Stimulated activated CD4-positive, alpha-beta T cell treated with anti-CD3 and anti-CD28 coated beads, Interleukin-1b, Interleukin-23, amount 100 ng/mL, for 1 hour (primary cell): ENCODE measurements at places on chromosomes 3 and 15.

GRCh38 chr3:128408693-128409623, 57.7 kb downstream of the DNAJB8 start:
- DNase-seq, result no peak

- no peak for DNase-seq
Observed at GRCh38 chr15:85615930-85616329, 178.8 kb downstream of the KLHL25 start.

- no peak for DNase-seq
Observed at GRCh38 chr15:85694091-85694490, 100.6 kb downstream of the KLHL25 start.

DNA sequence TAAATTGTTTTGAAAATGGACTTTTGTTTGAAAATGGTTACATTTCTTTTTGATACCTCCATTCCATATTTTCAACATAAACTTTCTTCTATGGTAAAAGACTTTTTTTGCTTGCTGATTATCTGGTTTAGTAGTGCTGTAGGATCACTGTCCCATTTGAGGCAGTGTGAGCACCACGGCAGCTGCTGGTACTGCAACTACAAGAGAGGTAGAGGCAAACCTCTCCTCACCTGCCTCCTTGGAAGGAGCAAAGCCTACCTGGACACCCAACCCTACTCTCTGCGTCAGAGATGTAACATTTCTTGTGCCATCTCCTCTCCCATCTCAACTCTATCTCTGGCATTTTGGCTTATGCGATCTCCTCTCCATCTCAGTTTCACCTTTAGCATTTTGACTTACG, 460.1 kb downstream of the SHQ1 start:
- DNase-seq, result no peak

GRCh38 chr3:46865546-46865945, 2.3 kb upstream of the MYL3 start:
- no peak for DNase-seq

DNA sequence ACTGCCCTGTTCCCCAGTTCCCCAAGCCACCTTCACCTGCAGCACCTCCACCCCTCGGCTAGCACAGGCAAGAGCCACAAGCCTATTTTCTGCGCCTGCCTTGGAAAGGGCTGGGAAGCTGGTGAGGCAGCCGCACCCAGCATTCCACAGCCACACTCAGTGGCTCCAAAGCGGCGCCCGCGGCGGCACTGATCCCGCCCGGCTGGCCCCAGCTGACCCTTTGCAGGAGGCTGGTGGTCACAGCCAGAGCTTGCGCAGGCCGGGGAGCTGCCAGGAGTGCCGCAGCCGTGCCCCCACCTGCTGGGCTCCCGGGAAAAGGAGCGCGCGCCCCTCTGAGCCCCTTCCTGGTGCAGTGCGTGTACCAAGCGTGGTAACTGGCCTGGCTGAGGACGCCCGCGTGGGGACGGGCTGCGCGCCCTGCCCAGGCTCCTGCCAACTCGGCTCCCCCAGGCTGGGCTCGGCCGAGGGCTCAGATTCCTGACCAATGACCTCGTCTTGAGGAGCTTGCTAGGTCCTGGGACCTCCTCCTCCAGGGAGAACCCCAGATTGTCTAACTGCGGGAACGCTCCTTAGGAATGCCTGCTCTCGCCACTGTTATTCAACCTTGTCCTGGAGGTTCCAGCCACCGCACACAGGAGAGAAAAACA, 13.3 kb downstream of the GRAMD2A start:
- no peak for DNase-seq

DNA sequence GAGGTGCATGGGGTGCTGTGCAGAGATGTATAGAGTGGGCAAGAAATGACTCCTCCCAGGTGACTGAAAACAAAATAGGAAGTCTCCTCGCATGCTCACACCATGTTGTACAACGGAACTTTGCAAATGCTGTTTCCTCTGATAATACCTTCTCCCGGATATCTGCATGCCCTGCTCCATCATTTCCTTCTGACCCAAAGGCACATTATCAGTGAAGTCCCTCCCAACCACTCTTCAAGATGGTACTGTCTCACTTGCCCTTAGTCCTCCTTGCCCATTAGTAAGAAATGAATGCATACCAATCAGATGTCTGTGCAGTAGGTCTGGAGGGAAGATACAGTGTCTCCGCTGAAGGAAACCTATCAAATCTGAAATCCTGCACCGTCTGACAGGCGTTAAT, 12.0 kb downstream of the TMED3 start:
- no peak for DNase-seq

DNA sequence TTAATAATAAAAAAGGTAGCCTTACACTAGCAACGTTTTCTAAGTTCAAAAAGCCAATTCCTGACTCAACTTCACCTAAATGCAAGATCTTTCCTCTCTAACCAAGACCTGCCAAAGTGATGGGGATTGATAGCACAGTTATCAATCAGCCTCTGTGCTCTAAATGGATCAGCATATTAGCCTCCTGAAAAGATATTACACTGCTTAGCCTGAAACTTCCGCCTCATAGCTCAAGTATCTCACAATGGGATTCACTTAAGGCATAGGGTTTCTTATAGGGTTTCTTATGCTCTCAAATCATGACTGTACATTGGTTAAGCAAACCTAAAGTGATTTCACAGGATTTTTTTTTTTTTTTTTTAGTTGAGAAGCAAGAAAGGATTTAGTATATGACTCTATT, 436 bp upstream of the SLC9A9 start:
- no peak for DNase-seq

GRCh38 chr3:15060029-15060428, 5.1 kb downstream of the MRPS25 start:
- no peak for DNase-seq

GRCh38 chr3:119405315-119405714, 58.1 kb downstream of the TMEM39A start:
- DNase-seq, result no peak

DNA sequence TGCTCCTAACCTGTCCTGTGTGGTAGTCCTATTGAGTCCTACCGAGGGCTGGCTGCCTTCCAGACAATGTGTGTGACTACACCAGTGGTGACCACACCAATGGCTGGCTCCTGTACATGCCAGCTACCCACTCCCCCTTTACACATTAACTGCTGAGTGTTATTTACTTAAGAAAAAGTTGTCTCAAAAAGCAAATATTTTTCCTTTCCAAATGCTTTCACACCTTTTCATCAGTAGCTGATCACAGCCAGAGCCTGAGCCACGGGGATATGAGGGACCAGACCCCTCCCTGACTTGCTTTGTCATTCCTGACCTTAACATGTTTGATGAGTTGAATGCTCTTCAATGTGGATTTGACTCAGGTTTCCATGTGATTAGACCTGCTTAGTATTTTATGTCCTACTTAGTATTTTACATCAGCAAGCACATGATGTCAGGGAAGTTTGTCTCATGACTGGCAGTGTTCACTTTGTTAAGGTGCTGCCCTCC, 29.6 kb upstream of the GREM1 start:
- DNase-seq, result no peak

DNA sequence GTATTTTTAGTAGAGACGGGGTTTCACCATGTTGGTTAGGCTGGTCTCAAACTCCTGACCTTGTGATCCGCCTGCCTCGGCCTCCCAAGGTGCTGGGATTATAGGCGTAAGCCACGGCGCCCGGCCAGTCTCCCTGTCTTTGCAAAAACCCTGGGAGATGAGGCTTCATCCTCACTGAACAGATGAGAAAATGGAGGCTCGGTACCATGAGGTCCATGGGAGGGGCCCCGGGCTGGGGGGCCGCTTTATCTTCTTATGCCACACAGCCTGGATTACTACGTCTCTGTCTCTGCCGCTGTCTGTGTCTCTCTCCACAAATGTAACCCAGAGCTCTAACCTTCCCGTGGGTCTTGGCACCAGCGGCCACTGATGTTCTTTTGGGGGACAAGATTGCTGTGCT, 39.1 kb downstream of the ABTB1 start:
- no peak for DNase-seq

DNA sequence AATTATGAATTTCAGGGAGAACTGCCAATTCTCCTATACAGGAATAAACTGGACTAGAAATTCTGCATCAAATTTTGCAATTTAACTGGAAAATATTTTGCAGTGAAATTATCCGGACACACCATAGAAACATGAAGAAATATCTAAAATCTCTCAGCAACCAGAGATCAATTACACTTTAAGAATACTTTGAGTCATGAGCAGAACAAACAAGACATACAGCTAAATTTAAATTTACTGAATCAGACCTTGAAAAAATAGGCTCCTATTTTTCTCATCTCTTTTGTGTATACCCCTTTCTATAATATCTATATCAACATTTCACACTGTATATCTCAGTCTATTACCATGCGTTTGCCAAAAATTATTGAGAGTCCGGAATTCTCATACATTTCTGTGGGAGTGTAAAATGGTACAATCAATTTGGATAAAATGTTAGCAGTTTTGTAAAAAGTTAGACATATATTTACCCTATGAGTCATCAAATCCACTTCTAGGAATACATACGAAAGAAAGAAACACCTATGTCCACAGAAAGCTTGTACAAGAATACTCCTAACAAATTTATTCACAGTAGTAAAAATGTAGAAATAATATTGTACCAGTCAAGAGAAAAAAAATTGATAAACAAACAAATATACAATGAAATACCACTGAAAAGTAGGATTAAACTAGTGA, 593.1 kb upstream of the NECTIN3 start:
- no peak for DNase-seq

DNA sequence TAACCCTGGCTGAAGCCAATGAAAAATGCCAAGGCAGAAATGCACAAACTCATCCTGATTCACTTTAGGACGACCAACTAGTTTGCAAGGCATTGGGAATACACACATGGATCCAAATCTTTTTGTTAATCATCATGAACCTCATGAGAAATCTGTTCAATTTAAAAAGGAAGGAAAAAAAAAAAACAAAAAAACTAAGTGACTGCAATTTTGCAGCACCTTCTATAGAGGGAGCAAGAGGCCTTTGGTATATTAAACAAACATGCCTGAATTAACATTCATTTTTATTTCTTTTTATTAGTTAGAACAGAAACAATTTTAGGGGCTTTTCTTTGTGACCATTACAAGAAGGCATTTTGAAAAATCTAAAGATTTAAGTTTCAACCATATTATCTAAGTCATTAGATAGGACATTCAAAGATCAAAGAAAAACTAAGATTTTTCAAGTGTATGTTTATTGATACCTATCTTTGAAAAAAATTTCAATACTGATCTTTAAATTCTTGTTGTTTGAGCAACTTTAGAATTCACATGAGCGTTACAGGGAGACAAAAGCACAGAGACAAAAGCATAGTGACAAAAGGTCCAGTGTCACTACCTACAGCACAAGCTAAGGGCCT, 182.4 kb downstream of the CBLB start:
- no peak for DNase-seq

DNA sequence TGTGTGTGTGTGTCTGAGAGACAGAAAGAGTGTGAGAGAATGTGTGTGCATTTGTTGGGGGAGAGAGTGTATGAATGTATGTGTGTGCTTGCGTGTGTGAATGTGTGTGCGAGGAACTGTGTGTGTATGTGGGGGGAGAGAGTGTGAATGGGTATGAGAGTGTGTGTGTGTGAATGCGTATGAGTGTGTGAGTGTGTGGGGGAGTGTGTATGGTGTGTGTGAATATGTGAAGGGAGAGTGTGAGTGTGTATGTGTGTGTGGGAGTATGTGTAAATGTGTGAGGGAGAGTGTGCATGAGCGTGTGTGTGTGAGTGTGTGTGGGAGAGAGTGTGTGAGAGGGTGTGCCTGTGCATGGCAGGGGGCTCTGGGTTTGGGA, 79.8 kb upstream of the ABHD17C start:
- no peak for DNase-seq

DNA sequence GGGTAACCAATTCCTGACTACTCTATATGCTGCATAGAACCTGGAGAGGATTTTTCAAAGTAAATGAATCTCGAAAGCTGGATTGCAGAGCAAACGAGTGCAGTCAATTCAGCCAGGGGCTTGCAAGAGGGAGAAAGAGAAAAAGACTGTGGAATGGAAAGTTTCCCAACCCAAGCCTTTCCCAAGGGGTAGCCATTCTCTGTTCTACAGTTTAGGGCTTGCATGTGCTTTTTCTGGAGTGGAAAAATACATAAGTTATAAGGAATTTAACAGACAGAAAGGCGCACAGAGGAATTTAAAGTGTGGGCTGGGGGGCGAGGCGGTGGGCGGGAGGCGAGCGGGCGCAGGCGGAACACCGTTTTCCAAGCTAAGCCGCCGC, 511 bp upstream of the RARB start:
- DNase-seq, result no peak

GRCh38 chr15:31934821-31935220, 95.5 kb upstream of the CHRNA7 start:
- no peak for DNase-seq

DNA sequence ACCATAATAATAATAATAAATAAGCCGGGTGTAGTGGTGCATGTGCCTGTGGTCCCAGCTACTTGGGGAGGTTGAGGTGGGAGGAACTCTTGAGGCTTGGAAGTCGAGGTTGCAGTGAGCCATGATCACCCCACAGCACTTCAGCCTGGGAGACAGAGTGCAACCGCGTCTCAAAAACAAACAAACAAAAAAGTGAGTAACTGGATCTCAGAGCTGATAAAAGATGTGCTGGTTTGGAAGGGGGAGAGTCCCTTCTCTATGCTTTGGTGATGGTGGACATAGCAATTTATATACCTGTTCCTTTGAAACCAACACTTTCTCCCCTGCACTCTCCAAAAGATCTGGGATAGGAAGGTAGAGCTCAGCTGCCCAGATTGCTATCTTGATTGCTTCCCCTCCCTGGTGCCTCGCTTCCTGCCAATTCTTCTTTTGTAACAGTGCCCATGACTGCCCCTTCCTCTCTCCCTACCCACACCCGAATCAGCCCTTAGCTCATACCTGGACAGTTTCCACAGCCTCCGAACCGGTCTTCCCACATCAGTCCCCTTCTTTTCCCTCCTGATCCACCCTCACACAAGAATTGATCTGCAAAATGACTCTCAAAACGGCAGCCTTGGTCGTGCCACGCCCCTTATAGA, 55.1 kb upstream of the UBE2E1 start:
- no peak for DNase-seq

- DNase-seq, result no peak
Observed at GRCh38 chr15:23420806-23421575, 26.1 kb downstream of the GOLGA6L2 start.

- DNase-seq, result no peak
Observed at GRCh38 chr3:44510000-44510368, 32.5 kb upstream of the ZNF445 start.
